Left lung (tissue), 14 donors: ENCODE measurements at places on chromosomes 2 and 18. TPM values are rescaled to one million over a fixed set of nuclear protein-coding genes. Genes with fewer than 3 reads are reported as not detected.

DNA sequence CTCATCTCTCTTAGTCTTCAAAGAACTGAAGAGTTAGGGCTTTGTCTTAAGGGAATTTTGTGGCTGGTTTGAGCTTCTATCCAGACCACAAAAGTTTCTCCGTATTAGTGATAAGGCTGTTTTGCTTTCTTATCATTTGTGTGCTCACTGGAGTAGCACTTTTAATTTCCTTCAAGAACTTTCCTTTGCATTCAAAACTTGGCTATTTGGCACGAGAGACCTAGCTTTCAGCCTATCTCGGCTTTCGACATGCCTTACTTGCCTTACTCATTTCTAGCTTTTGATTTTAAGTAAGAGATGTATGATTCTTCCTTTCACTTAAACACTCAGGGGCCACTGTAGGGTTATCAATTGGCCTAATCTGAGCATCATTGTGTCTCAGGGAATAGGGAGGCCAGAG, 29.9 kb downstream of the HDHD2 start:
- no peaks in the 10 kb centered on the region for H3K4me1 ChIP-seq
- H3K27ac ChIP-seq: no peak overlapping the region
- H3K36me3 ChIP-seq: peaks cover 15% of the 10 kb centered on the region

- H3K27ac ChIP-seq: peak overlapping the region; percentile 91
- peaks cover 13% of the 10 kb centered on the region for H3K36me3 ChIP-seq
- no peak for DNase-seq
- peaks cover 22% of the 10 kb centered on the region for H3K4me1 ChIP-seq
Measured at GRCh38 chr2:27771202-27771547, 344 bp upstream of the MRPL33 start.

- H3K4me3 ChIP-seq: no peak overlapping the region
- H3K27ac ChIP-seq: no peak overlapping the region
- H3K4me1 ChIP-seq: no peaks in the 10 kb centered on the region
- no peak for DNase-seq
- H3K36me3 ChIP-seq: no peaks in the 10 kb centered on the region
Measured at GRCh38 chr2:234061624-234062257, 11.2 kb downstream of the SPP2 start.

GRCh38 chr2:189849550-189849949, 65.3 kb downstream of the PMS1 start:
- no peak overlapping the region for H3K4me3 ChIP-seq
- H3K36me3 ChIP-seq: peaks cover 55% of the 10 kb centered on the region
- no peaks in the 10 kb centered on the region for H3K4me1 ChIP-seq
- H3K27me3 ChIP-seq: no peaks in the 10 kb centered on the region

The MALL gene
- total RNA-seq: 288 TPM

The RAB6C gene
- not detected for total RNA-seq
